ENCODE measurements at places on chromosomes 4 and X. TPM values are rescaled to one million over a fixed set of nuclear protein-coding genes. Genes with fewer than 3 reads are reported as not detected.

DNA sequence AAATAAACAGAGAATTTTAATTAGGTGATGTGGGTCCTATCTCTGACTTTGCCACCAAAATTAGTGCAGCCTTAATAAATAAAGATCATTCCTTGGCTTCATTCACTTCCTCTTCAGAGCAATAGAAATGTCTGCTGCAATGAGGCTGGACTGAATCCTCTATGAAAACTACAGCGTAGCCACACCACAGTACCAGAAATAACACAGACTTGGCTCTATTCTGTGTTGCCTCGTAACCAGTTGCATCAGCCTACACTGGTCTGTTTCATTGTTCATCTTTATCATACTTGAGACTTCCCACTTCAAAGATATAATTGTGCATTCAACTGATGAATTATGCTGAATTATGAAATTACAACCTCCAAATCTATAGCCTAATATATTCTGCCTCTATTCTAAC is 15.8 kb downstream of the GLRA3 start:
- no peak for ATAC-seq

DNA sequence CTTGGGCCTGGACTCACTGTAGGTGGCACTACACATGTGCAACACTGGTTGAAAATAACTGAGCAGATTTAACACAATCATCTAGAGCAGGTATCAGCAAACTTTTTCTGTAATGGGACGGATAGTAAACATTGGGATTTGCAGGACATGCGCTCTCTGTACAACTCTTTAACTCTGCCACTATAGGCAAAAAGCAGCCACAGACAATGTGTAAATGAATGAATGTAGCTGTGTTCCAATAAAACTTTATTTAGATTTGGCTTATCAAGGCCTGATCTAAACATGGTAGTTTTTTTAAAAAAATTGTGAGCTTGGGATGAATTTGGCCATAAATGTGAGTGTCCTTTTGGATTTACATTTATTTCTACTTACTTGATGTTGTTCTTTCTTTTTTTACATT is 407.3 kb downstream of the FAT4 start:
- no peak for ATAC-seq

- ATAC-seq, result peak; percentile 59
Measured at GRCh38 chr4:173168396-173169177, at the start of gene GALNT7. GALNT7 (plus strand) TSS chr4:173168811; CDS start chr4:173168836, 25 bp downstream.

GRCh38 chr4:35520059-35520458 is 724.3 kb downstream of the ARAP2 start:
- no peak for ATAC-seq

GRCh38 chr4:83757121-83757621 is 221.3 kb downstream of the GPAT3 start:
- no peak for ATAC-seq

Gene POU3F4
- total RNA-seq, result not detected

All from gastroesophageal sphincter (tissue), 4 donors.